Stimulated activated CD4-positive, alpha-beta T cell treated with anti-CD3 and anti-CD28 coated beads, Interleukin-1b, Interleukin-23, amount 100 ng/mL, for 4 hours (primary cell): ENCODE measurements at places on chromosomes 5 and 9.

GRCh38 chr9:21810388-21810787, 8.0 kb downstream of the MTAP start:
- no peak for DNase-seq

DNA sequence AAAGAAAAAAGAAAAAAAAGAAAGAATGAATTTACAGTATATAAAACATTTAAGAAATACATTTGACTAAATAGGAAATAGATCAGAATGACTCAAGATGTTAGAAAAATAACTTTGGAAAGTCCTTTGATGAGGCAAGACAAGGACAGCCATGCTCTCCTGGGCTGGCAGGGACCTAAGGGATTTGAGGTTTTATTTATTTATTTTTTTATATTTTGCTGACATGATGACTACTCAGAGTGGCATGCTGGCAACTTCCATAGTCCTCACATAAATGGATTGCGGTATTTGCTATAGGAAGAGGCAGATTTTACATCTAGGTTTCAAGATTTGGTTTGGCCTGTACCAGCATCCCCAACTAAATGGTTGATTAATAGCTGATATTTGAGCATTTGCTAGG, 17.7 kb downstream of the SLC28A3 start:
- no peak for DNase-seq

DNA sequence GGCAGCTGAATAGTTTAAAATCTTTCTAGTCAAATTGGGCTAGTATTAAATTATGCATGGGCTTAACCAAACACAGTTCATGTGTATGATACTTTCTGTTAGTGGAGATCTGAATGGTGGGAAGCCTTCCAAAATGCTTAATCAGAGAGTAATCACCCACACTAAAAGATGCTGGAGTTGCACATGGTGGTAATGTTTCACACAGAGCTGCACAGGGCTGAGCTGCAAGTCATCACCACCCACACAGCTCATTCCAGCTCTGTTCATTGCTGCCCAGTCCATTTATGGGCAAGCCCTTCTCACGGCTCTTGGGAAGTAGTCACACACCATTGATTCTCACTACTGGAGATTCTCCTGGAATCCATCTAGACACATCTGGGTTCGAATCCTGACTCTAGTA, 351.5 kb upstream of the KCNN2 start:
- no peak for DNase-seq

GRCh38 chr9:98625728-98626127, 83.0 kb downstream of the GABBR2 start:
- DNase-seq, result no peak

GRCh38 chr5:92371889-92372235, 988.7 kb upstream of the ARRDC3 start:
- no peak for DNase-seq

- no peak for DNase-seq
Measured at GRCh38 chr9:16801871-16802466, 68.5 kb downstream of the BNC2 start.

DNA sequence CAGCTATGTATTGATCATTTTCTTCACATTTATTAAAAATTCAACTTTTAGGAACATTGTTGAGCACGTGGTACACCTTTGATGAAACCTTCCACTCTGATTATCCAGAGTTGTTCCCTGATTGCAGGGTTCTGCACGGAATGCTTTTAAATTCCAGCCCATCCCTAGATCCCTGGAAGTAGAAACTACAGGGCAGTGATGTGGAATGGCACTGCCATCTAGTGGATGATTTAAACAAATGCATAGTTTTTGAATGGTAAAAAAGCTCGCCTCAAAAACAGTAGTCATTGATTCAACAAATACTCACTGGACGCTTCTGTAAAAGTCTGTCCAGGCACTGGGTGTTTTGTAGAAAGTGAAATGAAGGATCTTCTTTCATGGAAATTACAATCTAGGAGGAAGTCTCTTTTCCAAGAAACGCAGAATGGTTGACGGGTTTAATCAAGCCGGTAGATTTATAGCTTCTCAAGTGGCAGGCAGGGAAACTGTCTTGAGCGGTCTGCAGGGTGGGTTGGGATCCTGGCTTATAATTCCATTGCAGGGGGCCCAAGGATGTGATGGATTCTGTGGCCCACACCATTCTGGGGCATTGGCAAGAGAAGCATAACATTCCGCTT, 118.4 kb downstream of the ARHGAP26 start:
- no peak for DNase-seq

DNA sequence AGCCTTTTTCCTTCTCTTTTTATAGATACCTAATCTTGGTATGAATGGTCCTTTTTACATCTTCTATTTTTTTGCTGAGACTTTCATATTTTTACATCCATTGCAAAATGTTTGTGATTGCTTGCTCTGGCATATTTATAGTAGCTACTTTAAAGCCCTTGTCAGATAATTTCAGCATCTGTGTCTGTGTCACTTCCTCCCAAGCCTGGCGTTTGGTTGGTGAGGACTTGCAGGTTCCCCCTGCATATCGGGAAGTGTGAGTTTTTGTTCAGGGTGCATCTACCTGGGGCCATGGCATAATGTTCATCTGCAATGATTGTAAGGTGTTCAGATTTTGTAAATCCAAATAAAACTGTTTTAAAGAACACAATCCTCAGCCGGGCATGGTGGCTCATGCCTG, 8.9 kb downstream of the FBXW5 start:
- no peak for DNase-seq

DNA sequence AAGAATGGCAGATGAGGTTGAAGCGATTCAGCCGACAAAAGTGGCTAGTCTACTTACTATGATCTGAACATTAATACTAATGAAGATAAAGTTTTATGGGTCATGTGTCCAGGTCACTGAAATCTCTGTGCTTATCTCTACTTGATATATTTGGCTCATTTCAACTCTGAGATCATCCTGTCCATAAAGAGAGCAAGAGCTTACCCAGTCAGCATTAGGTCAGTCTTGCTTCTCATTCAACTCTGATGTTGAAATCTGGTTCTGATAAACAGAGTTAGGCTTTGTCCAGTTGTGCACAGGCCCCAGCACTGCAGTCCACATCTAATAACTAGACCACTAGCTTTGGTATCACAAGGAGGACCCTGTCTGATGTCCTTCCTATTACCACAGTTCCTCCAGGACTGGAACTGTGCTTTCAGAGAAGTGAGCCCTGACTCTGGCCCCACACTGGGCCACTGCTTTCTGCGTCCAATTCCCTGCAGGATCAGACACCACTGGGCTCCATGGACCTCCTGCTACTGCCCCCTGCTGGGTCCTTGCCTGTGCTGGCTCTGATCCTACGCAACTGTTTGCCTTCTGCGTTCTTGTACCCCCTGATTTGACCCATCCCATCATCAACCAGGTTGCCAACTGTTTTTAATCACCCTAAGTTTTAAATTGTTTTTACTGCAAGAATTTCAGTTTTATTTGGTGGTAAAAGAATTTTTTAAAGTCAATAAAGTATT, 23.7 kb upstream of the FAM120A start:
- no peak for DNase-seq

GRCh38 chr5:180889381-180889780, 9.6 kb upstream of the BTNL8 start:
- DNase-seq, result no peak

DNA sequence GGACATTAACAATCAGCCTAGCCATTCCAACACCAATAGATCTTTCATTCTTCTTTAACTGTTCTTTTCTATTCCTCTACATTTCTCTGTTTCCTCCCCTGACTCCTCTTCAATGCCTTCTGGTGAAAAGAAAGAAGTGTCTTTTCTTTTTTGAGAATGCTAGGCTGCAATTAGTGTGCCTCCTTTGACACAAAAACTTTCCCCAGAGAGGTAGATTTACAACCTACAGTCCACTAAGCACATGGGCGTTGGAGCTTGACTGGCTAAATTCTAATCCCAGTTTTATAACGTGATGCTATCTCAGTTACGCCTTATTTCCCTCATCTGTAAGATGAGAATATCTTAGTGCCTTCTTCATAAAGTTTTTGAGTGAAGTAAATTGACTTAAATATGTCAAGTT, 16.9 kb upstream of the ANKRD55 start:
- DNase-seq, result no peak
